ENCODE measurements at places on chromosomes 12 and 14.

DNA sequence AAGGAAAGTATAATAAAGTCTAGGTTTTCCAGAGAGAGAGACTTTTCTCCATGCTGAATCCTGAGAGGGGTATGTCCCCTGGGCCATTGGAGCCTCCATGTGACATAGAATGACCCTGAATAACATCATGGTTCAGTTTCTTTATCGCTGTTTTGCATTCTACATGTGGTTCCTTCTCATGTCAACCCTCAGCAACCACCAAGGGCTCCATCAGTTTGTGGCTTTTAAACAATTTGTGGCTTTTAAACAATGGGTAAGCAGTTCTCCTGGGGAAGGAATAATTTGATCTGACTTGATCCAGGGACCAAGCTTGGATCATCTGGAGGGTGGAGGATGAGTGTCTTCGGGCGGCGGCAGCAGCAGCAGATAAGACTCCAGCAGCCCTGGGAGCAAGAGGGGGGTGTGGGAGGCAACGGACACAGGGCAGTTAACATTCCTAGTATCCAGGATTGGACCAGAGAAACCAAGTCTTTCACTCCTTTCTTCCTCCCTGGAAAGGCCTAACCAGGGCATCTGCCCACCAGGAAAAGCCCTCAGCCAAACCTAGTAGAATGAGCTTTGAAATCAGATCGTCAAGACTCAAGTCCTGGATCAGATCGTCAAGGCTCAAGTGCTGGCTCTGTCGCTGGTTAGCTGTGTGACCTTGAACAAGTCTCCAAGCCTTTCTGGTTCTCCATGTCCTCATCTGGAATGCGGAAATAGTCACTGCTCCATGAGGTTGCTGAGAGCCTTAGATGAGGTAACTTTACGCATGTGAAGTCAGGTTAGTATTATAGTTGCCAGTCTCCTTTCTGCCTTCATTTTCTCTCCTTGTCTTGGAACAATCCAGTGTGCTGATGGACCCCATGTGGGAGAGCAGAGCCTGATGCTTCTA is 27.8 kb upstream of the FAM222A start:
- DNase-seq = no peak

DNA sequence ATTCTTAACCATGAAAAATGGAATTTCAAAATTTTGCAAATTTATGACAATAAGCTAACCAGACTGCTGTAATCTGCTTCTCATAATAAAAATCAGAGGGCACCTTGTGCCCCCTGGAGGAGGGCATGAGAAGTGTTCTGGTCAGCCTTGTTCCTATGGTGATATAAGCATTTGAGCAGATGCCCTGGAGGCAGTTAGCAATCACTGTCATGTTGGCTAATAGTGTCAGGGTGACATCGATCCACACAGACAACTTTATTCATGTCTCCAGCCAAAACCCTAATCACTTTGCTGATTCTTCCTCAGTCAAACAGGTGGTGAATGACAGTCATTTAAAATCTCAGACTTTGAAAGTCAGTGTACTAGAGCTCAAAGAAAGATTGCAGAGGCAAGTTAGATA is 943.0 kb downstream of the GALC start:
- DNase-seq = peak; percentile 54

DNA sequence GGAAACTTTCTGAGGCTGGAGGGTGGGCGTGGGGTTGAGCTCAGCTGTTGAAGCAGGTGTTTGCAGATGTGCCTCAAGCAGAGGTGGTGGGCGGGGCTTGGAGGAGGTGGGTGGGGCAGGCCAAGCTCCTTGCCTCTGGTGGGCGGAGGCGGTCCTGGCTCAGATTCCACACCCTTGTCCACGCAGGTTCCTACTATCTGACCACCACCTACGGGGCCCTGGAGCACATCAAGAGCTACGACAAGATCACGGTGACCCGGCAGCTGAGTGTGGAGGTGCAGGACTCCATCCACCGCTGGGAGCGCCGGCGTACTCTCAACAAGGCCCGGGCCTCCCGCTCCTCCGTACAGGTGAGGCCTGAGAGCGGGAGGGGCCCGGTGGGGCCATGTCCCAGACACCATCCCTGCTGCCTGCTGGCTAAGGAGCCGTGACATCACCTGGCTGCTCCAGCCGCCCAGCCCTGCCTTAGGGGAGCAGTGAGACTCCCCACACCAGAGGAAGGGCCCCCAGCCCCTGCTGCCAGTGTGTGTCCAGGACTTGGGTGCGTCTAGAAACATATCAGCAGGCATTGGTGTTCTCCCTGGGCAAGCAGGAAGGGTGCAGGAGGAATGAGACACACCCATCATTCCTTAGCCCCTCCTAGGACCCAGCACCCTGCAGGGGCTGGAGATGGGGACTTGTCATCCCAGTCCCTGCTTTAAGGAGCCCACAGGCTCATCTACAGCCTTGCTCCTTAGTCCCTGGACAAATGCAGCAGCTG is 63.4 kb downstream of the LGMN start:
- peak; percentile 75 for DNase-seq

DNA sequence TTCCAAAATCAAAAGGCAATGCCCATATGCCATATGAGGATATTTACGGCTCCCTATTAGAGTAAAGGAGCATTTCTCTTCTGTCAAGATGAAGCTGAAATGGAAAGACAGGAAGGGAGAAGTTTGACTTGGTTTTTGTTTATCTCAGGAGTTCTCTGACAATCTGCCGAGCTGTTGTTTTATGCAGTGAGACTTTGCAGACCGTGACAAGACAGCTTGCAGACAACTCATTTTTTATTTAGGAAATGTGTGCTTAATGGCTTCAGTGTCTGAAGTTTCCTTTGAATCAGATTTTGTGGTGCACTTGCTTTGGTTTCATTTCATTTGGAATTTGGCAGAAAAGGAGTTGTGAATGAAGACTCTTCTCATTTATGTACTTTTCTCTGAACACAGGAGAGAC is 145.4 kb downstream of the C12orf50 start:
- DNase-seq = no peak

- DNase-seq = no peak
Measured at GRCh38 chr12:111360325-111360930, 8.5 kb downstream of the PHETA1 start.

DNA sequence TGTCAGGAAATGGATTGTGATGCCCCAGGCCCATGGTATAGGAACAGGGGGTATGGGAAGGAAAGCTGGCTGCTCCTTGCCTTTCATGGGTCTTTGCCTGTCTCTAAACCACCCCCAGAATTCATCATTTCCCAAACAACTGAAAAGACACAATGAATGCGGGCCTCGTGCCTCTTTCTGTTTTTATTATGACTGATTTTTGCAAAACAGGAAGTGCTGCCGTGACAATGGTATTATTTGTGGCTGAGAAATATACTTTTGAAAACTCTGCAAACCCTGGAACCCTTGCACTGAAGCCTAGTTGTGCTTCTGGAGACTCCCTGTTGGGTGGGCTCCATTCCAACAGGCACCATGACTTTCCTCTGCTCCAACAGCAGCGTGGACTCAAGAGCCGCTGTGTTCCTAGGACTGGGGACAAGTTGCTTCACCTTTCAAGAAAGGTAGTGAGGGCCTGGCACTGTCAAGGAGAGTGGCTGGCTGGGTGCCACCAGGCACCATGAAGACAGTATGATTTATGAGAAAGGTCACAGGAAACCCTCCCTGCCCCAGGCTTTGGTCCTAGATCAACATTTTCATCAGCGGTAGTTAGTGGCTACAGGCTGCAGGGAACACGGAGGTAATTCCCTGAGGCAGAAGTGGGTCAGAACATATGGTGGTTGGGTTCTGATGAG is 4.8 kb upstream of the DGLUCY start:
- no peak for DNase-seq

All from H9 (cell line).